ENCODE measurements at places on chromosomes 1 and 21.

- no peak for DNase-seq
These were observed 5.3 kb upstream of the PRPF38B start for GRCh38 chr1:108686614-108687313.

- DNase-seq = no peak
These were observed 18.6 kb upstream of the PRKAA2 start for GRCh38 chr1:56626546-56626945.

DNA sequence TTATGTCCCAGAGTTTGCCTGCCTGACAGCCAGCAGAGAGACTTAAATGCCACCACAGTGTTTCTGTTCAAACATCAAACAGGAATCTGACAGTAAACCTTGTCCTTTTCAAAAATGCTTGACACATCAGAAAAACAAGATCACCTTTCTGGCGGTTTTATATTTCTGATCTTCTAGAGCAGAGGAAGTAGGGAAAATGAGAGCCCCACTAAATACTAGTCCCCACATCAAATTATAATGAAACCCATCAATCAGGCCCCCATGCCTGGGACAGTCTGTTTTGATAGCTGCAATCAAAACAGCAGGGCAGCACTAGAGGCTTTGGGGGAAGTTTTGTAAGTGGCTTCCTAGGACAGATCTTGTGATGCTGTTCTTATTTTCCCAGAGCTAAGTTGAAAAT lies 129.3 kb downstream of the CNIH3 start:
- no peak for DNase-seq

- DNase-seq = no peak
These were observed 193.5 kb downstream of the PAPPA2 start for GRCh38 chr1:176656257-176656995.

DNA sequence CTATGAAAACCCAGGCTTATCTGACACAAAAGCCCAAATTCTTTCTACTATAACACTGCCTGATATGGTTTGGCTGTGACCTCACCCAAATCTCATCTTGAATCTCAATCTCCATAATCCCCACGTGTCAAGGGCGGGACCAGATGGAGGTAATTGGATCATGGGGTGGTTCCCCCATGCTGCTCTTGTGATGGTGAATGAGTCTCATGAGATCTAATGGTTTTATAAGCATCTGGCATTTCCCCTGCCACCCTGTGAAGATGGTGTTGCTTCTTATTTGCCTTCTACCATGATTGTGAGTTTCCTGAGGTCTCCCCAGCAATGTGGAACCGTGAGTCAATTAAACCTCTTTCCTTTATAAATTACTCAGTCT lies 123.3 kb upstream of the USP24 start:
- no peak for DNase-seq

DNA sequence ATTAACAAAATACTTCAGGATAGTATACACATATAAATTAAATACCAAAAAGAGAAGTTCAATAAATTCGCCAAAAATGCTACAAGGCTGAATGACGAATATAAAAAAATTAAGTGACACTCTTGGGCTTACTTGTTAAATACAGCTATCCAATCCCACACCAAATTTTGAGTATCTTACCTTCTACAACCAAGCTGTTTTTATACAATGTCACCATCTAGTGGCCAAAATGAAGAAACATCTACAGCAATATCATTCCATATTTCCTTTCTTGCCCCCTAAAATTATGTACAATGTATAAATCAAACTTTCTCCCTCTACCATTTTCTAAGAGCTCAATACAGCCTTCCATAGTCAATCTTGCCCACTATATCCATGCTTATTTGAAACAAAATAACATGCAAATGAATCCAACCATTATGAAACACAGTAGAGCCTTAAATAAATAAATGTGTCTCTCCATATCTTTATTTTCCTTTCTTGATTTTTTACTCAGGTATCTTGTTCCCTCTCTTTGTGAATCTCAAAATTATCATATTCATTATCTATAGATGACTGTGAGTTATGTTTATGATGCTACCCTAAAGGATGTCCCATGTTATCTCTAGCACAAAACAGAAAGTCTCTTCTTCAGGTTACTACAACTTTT lies 86.3 kb downstream of the ACBD6 start:
- DNase-seq = no peak

- no peak for DNase-seq
These were observed 4.8 kb upstream of the HEATR1 start for GRCh38 chr1:236608930-236609726.

All from activated CD4-positive, CD25-positive, alpha-beta regulatory T cell (primary cell).